ENCODE measurements at places on chromosomes 6 and 20.

- no peak for DNase-seq
These were observed 45.4 kb upstream of the MOCS1 start for GRCh38 chr6:39979461-39980328.

DNA sequence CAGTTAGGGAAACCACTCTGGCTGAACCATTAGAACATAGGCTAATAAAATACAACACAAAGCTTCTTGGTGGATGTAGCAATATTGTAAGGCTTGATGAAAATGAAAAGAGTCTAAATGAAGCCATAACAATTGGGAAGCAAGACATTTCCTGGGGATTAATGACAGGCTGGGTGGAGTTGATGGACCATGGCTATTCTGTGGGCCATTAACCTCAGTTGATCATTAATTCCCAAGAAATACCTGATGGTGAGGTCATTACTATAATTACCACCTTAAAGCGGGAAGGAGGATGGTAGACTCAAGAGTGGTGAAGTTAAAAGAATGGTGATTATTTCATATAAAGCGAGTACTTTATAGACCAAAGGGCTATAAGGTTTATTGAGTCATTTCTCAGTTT is 455.8 kb upstream of the MAP3K7 start:
- DNase-seq, result no peak

DNA sequence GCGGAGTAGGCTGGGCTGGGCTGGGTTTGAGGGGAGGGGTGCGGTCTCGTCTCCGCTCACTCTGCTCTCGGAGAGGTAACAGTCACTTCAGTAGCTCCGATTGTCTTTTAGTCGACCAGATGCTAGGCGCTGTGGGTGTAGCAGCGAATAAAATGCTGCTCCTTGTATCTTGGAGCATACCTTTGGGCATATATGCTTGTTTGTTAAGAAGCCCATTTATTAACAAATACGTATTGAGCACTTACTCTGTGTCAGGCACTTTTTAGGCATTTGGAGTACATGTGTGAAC is 545 bp downstream of the ACTR5 start:
- peak; percentile 41 for DNase-seq

DNA sequence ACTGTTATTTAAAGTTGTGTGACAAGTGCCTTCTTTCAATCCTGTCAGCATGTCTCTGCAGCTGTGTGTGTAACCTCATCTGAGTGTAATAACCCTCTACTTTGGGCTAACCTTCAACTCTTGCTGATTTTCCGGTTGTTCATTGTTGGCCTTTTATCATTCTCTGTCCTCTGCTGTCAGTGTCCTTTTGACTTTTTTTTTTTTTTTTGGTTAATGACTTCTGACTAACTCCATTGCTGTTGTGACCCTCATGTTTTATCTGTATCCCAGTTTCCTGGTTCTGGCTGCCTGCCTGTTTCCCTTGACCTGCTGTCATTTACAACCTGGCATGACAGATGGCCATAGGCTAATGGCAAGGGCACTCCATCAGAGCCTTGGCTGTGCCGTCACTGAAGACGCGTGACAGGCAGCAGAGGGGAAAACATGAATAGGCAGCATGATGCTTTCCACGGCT is 145.7 kb upstream of the MAN1A1 start:
- no peak for DNase-seq
